ENCODE measurements at places on chromosomes 12 and 14.

- no peak for DNase-seq
Measured at GRCh38 chr12:107541001-107541705, 144.4 kb upstream of the PWP1 start.

DNA sequence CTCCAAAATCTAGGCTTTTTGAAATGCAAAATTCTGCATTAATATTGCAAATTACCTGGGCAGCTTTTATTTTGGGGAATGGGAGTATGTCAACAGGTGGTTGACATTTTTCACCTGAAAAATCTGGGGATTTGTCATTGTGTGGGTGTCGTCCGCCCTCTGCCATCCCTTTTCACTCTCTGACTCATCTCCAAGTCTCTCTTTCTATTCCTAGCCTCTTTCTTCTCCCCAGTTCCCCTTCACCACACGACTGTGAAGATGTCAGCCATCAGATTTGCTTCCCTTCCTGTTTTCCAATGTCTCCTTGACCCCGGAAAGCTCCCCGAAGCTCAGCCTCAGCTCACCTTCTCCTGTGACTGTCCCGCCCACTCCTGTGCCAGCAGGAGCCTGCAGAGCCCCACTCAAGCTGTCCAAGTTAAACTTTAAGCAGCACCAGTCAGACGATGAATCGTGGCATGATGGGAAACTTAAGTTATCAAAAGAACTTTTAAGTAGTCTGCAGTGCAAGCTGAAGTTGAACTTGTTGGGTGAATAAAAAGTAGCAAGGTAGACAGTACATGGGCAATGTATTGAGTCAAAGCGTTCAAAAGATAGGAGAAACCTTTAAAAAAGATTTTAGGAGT is 590.2 kb downstream of the VRK1 start:
- DNase-seq = no peak

GRCh38 chr12:49276304-49277290 is 11.7 kb downstream of the TUBA1C start:
- DNase-seq = no peak

- DNase-seq = no peak
Measured at GRCh38 chr14:48914921-48915320, 671.3 kb downstream of the RPS29 start.

GRCh38 chr12:126770188-126770587 is 1496.8 kb upstream of the TMEM132C start:
- no peak for DNase-seq

GRCh38 chr12:4918950-4919660 is 9.4 kb downstream of the KCNA1 start:
- no peak for DNase-seq
